ENCODE measurements at places on chromosomes 11 and 22.

- no peak for DNase-seq
Measured at GRCh38 chr11:7606496-7606895, 66.8 kb downstream of the CYB5R2 start.

GRCh38 chr11:68322052-68322430, 9.7 kb downstream of the LRP5 start:
- no peak for DNase-seq

DNA sequence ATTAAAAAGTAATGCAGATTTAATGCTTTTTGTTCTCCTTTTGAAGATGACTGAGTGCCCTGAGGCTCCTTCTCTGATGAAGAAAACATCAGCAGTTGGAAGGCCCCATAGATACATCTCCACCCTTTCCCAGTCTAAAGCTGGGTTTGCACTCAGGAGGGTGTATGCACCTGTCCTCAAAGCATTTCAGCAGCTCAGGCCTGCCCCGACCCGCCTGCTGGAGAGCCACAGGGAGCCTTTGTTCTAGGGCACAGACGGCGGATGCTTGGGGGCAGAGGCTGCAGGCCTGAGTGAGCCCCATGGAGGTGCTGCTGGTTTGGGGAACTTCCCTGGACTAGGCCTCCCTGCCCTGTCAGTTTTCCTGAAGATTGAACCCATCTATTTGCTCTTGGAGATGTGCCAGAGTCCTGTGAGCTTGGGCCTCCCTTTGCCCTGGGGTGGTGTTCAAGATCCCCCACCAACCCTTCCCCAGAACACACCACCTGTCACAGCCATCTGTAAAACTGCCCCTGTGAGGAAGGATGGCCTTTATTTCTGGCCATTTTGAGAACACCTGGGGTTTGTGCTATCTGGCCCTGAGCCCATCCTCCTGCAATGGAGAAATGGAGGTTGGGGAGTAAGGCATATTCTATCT, 160.0 kb downstream of the NAV2 start:
- no peak for DNase-seq

- no peak for DNase-seq
Measured at GRCh38 chr22:19429950-19430889, 1.3 kb downstream of the HIRA start.

DNA sequence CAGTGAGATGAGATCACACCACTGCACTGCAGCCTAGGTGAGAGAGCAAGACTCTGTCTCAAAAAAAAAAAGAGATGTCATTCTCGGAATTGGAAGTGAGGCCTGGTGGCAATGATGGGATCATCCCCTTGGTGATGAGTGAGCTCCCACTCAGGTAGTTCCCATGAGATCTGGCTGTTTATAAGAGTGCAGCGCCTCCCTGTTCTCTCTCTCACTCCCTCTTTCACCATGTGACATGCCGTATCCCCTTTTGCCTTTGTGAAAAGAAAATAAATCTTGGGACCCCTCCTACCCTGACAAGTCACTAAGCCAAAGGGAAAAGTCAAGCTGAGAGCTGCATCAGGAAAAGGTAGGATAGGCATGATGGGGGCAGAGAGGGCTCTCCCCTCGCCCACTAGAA, 28.8 kb downstream of the ZNF70 start:
- DNase-seq = no peak

- no peak for DNase-seq
Measured at GRCh38 chr11:45106440-45106839, 40.0 kb upstream of the PRDM11 start.

- no peak for DNase-seq
Measured at GRCh38 chr22:46794067-46794466, 31.6 kb downstream of the TBC1D22A start.

DNA sequence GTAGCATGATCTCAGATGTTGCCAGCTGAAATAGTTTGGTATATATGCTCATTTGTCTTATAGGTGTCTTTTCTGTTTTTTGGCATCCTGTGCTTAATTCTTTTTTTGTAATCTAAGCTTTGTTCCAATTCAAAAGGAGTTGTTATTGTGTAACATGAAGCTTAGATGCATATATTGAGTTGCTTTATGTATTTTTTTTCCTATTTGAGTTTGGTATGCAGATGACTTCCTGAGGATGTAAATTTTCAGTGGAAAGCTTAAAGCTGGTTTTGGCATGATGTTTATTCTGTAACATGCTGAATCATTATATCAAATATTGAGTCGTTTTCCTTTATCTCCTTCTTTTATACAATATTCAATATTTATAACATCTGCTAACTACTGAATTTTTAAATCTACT, 69.4 kb downstream of the DDX10 start:
- no peak for DNase-seq

DNA sequence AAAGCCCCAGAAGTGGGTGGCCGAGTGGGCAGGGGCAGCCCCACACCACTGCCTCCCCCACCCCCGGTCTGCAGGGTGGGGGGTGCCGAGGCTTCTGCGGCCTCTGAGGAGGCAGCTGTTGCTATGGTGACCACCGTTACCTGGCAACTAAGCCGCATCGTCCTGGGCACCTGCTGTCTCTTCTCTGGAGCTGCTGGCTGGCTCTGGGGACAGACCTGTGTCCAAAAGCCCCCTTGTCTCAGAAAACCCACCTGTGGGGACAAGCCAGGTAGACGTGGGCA, 79.9 kb upstream of the PRR5 start:
- DNase-seq = no peak

- DNase-seq = no peak
Measured at GRCh38 chr11:11620173-11620920, 1.5 kb downstream of the GALNT18 start.

DNA sequence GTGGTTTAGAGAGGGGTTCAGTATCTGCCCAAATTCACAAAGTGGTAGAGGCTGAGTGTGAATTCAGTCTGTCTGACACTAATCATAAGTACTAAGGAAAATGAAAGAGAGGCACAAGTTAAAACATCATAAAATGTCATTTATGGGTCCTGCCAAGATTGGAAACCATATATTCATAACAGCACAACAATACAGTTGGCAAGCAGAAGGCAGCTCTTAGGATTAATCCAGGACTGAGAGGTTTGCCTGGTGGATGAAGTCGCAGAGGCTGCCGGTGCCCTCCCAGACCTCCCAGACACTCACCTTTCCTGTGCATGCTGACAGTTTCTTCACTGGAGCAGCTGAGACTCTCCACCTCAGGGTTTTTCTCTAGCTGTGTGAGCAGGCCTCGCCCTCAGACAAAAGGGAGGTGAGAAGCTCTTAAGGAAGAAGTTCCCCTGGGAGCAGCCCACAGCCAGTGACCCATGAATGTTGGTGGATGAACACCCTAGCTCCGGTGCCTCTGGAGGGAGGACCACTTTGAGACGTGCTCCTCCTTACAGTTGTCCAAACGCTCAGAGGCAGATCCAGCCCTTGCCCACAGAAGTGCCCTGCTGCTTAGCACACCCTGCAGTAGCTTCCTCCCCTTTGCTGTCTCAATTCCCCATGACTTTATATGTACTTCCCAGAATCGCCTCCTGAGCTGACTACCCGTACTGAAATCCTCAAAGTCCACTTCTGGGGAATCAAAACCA, 43.7 kb downstream of the MAML2 start:
- DNase-seq = no peak

- DNase-seq = no peak
Measured at GRCh38 chr22:39459681-39460080, 2.9 kb downstream of the MGAT3 start.

DNA sequence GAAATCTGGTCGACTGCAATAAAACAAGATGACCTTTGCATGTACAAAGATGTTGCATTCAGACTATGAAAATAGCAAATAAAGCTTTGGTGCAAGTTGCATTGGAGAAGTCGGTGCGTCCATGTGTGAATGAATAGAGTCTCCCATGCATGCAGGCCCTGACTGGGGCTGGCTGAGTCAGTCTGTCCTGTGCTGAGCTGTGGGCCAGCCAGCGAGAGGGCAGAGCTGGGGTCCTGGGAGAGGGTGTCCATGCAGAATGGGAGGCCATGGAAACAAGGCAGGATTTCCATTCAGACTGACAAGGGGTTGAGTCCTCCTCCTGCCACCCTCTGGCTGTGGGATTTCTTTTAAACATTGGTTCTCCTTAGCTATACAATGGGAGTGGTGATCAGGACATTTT, 2.3 kb upstream of the CRYBB3 start:
- no peak for DNase-seq

DNA sequence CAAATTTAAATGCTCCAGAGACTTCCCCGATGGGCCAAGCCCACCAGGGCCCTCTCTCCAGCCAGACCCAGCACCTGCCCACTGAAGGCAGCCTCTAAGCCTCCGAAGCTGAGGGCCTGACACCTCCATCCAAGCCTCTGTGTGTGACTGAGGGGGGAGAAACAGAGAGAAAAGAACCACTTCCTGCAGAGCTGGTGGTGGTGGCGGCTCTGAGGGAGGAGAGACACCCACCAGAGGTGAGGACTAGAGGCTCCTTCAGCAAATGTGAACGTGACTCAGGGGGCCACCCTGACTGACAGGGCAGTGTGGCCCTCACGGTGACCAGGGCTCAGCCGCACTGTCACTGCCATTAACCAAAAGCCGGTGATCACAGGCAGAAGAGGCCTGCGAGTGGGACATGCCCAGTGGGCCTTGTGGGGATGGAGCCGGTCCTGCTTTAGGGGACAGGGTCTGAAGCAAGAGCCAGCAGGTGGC, 31.0 kb upstream of the CD5 start:
- no peak for DNase-seq

- no peak for DNase-seq
Measured at GRCh38 chr11:14373941-14374646, 15.1 kb upstream of the RRAS2 start.

- no peak for DNase-seq
Measured at GRCh38 chr22:29108137-29108536, 35.3 kb downstream of the KREMEN1 start.

DNA sequence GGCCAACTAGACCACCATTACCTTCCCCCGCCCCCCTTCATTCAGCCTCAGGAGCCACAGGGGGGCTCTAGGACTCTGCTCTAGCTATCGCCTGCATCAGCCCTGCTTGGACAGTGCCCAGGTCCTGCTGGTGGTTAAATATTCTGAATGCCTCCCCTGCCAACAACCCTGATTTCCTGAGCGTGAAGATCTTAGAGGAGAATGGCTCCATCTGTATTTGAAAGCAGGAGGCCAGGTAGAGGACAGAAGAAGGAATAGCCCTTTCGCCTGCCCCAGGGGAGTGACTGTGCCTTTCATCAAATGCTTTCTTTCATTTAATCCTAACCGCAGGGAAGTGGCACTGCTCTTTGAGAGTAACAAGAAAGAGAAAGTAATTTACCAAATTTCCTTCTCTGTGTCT, 69.2 kb downstream of the ISX start:
- DNase-seq = no peak

DNA sequence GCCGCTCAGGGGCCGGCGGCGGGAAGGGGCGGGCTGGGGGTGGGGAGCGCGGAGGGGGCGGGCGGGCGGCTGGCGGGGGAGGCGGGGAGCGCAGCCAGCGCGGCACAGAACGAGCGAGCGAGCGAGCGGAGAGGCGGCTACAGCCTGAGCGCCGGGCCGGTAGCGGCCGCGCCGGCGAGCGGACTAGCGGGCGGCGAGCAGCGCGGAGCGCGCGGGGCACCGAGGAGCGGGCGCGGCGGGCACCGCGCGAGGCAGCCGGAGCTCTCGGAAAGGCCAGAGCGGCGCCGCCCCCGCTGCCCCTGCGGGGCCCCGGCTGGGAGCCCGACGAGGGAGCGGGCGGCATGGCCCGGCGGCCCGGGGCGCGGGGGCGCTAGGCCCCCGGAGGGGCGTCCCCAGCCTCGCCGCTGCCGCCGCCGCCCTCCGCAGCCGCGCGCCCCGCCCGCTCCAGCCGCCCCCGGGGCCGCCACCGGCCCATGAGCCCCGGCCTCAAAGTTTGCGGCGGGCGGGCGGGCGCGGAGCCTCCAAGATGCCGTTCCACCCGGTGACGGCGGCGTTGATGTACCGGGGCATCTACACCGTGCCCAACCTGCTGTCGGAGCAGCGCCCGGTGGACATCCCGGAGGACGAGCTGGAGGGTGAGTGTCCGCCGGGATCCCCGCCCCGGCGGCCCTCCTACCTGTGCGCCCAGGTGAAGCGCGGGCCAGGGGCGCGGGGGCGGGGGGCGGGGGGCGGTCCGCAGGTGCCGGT, at the start of gene CABP7:
Gene CABP7 (plus strand): TSS at position 105 of the 747 bp plus-strand sequence. CDS start 422 bp downstream, at position 527.
- DNase-seq = no peak

GRCh38 chr11:45252134-45252856, 33.8 kb downstream of the SYT13 start:
- peak; percentile 73 for DNase-seq

- DNase-seq = no peak
Measured at GRCh38 chr22:20316217-20316843, 3.5 kb downstream of the DGCR6L start.

- no peak for DNase-seq
Measured at GRCh38 chr11:96207459-96208449, 135.2 kb downstream of the MAML2 start.

GRCh38 chr11:64720167-64720566, 2.8 kb downstream of the NRXN2 start:
- DNase-seq = no peak

DNA sequence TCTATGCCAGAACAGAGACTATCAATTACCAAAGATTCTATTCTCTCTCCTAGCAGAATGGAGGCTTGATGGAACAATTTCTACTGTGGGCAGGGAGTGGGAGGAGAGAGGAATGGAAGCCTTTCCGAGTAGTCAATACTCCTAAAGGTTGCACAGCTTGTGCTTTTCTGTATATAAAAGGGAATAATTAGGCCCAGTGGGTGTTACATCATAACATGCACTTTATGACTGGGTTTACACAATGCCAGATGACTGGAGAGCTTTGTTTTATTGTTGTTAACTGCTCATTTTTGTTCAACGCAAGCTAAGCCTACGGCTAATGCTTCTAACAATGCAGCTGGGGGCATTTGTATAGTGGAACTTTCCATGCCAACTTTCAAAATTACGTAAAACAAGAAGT, 2237.9 kb upstream of the RAG2 start:
- no peak for DNase-seq

GRCh38 chr11:73170140-73170539, 28.0 kb upstream of the FCHSD2 start:
- no peak for DNase-seq

DNA sequence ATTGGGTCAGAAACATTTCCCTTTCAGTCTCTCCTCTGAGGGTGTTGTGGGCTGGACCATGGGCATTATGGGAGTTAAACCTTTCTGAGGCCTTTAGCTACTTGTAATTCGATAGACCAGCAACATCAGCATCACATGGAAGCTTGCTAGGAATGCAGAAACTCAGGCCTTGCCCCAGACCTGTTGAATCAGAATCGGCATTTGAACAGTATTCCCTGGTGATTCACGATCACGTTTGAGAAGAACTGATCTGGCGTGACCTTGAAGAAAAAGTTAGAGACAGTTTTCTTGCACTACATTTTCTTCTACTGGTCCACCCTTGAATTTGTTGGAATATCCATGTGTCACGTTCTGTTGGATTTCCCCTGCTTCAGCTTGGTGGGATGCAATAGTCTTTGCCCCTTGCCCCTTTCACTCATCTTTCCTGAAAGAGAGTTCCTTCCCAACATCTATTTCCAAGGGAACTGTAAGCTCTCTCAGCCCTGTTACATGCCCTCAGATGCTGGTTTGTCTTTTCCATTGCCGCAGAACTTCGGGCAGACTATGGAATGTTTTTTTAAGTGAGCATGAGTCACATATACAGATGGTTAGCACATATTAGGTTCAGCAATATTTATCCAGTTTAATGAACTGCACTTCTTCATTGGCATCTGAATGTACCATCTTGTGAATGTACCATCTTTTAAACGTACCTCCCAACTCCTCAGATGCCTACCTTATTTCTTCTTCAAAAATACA, 23.9 kb downstream of the EHF start:
- no peak for DNase-seq

Data from iPS DF 6.9 (cell line).